ENCODE measurements at places on chromosomes 11 and 22.

DNA sequence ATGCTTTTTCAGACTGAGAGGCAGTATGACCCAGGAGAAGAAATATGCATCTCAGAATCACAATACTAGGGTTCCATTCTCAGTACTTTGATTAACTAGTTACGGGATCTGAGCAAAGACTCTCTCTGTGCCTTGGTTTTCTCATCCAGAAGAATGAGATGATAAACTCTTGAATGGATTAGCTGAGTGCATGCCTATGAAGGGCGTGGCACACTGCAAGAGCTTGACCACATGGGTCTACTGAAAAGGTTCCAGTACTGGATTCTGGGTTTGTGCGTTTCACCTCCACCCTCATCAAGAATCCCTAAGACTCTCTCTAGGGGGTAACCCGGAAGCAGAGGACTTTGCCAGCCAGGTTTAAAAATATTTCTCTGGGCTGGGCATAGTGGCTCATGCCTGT lies 25.6 kb downstream of the PGA5 start:
- DNase-seq: no peak

- no peak for DNase-seq
Measured at GRCh38 chr22:49371325-49372110, 456.2 kb downstream of the BRD1 start.

- DNase-seq: no peak
Measured at GRCh38 chr11:66951927-66952337, 6.3 kb downstream of the PC start.

DNA sequence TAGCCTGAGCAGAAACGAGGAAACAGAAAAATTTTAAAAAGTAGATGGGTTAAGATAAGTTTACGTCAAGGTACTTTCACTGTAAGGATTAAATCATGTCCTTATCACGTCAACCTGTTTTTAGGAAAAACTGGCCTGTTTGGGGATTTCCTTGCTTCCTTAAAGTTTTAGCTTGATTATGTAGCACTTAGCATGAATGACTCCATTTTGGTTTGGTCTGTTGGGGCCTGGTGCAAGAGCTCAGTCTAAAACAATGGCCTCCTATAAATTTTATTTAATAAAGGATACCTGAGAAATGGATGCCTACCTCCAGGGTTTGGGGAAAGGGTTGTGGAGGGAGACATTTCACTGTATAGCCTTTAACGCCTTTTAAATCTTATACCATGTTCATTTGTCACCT lies 33.2 kb upstream of the CSTF3 start:
- DNase-seq: no peak

DNA sequence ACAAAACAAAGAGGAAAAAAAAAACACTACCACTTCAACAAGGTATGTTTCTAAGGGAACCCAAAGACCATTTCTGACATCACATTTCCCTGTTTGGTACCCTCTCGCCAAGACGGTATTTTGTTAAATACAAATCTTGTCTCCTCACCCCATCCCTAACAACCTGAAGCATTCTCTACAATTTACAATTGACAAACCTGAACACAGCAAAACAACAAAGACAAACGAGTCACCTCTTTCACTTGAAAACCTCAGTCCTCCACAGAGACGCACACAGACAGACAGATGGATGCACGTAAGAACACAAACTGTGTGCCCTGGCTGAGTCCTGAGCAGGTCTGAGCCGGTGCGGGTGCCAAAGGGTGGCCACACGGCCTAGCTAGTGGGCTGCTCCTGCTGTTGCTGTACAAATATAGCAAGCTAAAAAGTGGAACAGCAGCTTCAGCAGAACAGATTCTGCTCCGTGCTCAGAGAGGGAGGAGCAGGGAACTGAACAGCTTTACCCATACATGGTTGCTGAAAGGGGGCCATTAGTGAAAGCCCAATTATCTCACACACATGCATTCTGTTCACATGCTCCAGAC lies 28.5 kb downstream of the CELF1 start:
- DNase-seq: no peak

GRCh38 chr11:74671520-74672196 lies 59.6 kb downstream of the CHRDL2 start:
- DNase-seq: no peak

DNA sequence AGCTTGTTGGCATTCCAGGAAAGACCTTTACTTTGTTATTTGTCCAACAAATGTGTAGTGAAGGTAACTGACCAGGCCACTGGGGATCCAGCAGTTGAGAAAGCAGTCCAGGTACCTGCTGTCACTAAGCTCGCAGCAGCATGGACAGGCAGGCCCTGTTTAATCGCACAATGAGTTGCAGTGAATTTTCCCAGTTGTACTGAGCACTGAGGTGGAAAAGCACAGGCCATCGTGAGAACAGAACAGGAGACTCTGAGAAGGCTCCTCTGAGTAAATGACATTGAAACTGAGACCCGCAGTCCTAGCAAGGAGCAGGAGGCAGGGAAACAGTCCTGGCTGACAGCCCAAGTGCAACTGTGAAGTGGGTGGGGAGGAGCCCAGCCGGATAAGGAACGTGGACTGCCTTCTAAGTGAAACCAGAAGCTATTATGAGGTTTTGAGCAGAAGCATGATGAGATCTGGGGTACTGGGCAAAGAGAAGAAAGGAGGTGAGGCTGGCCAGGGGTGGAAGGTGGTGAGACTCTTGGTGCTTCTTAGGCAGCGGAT lies 39.8 kb upstream of the CDON start:
- DNase-seq: no peak

- DNase-seq: no peak
Measured at GRCh38 chr11:12680246-12680939, 6.2 kb downstream of the TEAD1 start.

- DNase-seq: no peak
Measured at GRCh38 chr11:34149786-34150185, 44.4 kb downstream of the NAT10 start.

GRCh38 chr11:64745521-64746328 lies 1.8 kb upstream of the RASGRP2 start:
- DNase-seq: no peak

DNA sequence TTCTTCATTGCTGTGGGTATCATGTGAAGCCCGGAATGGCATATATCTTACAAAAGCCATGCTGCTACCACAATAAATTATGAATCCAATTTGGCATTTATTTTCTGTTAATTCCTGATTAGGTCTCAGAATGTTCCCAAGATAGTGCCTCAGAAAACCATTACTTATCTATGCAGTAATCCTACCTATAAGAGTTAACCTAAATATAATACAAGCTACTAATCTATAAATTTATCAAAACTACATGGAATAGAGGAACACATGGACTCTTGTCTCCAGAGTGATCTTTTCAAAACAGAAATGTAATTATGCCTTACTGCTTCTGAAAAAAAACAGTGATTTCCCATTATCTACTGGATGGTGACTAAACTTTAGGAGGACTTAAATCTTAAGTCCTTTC lies 687.8 kb upstream of the ANO5 start:
- DNase-seq: no peak

GRCh38 chr11:108680271-108680670 lies 15.4 kb downstream of the DDX10 start:
- no peak for DNase-seq

DNA sequence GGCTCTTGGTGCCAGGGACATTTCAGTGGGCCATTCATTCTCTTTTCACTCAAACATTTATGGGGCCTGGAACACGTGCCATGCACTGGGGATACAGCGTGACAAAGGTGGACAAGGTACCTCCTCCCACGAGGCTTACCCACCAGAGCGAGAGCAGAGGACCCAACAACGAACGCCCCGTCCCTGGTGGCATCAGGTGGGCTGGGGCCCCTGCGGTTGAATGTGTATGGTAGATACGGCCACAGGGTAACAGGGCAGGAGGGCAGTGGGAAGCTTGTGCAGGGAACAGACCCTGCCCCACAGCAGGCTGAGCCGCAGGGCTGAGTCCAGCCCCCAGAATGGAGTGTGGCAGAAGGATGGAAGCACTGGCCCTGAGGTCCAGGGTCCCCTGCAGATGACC lies 81.1 kb downstream of the LRRC32 start:
- DNase-seq: no peak

DNA sequence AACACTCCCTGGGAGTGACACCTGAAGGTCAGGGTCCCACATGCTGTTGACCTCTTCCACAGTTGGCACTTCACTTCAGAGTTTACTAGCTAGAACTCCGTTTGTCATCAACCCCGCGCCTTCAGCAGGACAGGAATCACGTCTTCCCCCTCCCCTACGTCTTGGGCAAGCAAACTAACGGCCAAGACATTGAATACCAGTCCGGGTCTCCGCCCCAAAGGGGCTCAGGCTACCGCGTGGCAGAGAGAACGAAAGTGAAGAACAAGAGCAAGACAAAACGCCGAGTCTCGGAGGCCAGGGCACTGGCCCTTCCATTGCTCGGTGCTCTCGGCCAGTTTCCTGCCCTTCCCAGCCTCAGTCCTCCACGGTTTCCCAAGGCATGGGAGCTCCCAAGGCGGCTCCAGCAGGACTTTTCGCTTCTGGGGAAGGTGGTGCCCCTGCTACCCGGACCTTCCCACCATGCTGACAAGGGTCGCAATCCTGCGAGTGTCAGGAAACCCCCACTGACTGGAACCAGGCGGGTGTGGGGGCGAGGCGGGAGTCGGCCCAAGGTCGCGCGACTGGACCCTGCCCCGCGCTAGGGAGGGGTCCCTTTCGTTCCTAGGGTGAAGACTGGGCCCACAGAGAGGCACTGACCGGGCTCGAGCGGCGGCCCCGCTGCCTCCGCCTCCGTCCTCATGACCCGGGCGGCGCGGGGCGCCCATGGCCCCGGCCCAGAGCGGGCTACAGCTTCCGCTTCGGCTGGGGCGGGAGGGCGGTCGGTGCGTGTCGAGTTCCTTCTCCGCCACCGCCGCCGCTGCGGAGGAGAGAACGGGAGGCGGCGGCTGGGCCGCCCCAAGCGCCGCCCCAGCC lies at the start of gene GUCD1:
GUCD1 (minus strand) TSS at position 826 of the 852 bp plus-strand sequence; CDS start at position 679, 147 bp downstream.
- DNase-seq: no peak

DNA sequence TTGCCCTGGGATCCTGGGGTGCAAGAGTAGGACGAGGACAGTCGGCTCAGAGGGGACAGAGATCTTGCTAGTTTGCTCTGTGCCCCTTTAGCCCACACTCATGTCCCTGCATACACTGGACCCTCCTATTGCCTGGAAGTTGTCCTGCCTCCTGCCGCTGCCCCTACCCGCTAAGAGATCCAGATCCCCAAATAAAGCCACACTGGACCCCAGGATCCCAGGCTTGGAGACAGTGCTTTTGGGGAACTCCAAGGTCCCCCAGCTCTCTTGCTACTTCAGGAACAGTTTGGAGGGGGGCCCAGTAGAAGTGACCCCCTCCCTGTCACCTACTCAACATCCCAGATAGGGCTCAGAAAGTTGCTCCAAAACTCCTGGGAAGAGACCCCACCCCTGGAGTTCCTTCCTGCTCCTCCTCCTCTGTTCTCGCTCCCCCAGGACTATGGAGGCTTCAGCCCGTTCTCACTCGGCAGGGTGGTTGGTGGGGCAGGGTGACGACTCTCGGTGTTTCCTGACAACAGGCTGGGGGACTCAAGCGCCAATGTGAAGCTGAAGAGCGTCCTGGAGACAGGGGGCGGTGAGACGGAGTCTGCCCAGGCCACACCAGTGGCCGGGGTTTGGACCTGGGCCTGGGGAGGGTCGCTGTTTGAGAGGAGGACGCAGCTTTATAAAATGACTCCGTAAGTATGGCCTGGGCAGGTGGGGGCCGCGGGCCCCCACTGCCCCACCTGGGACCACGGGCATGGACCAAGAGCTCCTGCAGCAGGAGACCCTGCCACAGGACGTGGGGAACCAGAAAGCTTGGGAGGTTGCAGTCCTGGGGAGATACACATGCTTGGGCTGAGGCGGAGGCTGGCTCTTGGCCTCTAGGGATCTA lies 19.2 kb upstream of the TUB start:
- no peak for DNase-seq

- no peak for DNase-seq
Measured at GRCh38 chr11:2674658-2675131, 25.1 kb downstream of the KCNQ1OT1 start.

DNA sequence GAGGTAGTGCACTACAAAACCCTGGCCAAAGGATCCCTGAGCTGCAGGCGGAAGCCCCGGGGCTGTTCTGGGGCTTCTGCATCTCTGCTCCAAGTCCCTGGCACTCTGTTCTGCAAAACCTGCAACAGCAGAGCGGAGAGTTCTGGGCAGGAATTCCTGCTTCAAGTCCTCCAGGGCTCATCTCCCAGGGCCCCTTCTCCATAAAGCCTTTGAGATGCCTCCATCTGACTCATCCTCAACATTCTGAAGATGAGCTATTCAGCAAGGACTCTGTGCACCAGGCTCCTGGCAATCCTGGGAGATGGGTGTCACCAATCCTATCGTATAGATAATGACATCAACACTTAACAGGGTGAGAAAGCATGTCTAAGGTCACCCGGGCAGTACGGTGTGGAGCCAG lies 19.3 kb downstream of the SYN3 start:
- DNase-seq: no peak

GRCh38 chr22:18110954-18111758 lies 547 bp downstream of the TUBA8 start:
- no peak for DNase-seq

DNA sequence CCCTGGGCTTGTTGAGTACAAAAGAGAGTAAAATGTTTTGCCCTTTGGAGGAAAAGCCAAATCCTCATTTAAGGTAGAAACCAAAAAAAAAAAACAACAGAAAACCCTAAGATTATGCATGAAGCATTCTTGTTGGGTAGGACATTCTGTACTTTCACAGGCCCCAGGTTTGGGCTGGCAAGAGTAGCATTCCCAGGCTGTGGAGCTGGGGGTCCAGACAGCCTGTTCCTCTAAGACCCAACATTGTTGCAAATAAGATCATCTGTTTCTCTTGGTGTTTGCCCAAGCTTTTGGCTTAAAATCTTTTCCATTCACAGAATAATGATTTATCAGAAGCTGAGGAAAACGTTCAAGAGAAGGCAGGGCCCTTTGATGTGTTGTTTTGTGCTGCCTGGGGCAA lies 123.8 kb downstream of the MICAL2 start:
- DNase-seq: no peak

GRCh38 chr11:114073828-114074381 lies 14.4 kb downstream of the ZBTB16 start:
- DNase-seq: no peak

- no peak for DNase-seq
Measured at GRCh38 chr22:44202261-44202789, 21.6 kb downstream of the PARVG start.

DNA sequence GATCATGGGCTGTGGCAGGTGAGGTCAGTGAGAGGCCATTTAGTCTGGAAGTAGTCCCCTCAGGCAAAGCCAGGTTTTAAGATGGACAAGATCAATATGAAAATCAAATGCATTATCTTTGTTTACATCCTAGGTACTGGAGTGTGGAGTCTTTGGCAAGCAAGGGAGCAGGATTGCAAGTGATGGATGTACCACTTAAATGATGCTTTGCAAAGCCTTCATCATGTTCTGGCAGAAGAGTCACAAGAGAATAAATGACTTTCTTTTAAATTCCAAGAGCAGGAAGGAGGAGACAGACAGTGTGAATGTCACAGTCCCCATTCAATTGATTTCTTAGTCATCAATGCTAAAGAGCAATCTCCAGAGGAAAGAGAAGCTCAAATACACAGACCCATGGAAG lies 908.3 kb downstream of the FAM181B start:
- no peak for DNase-seq
